ENCODE measurements at places on chromosomes 12 and 14.

- DNase-seq = no peak
Measured at GRCh38 chr14:27085500-27085899, 487.7 kb upstream of the NOVA1 start.

DNA sequence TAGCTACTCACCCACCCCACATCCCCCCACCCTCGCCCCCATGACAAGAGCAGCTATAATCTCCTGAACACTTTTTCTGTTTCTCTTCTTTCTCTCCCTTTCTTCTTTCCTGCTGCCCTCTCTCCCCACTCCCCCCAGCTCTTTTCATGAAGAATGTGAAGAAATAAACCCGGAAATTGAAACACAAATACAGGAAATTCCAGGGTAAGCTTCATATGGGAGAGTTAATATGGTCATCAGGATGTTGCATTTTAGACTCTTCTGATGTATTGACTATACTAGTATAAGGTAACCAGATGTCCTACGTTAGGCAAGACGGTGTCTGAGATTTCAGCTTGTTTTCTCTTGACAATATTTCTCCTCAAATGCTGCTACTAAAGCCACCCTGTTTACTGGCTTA, 41.6 kb upstream of the LRIG3 start:
- no peak for DNase-seq

DNA sequence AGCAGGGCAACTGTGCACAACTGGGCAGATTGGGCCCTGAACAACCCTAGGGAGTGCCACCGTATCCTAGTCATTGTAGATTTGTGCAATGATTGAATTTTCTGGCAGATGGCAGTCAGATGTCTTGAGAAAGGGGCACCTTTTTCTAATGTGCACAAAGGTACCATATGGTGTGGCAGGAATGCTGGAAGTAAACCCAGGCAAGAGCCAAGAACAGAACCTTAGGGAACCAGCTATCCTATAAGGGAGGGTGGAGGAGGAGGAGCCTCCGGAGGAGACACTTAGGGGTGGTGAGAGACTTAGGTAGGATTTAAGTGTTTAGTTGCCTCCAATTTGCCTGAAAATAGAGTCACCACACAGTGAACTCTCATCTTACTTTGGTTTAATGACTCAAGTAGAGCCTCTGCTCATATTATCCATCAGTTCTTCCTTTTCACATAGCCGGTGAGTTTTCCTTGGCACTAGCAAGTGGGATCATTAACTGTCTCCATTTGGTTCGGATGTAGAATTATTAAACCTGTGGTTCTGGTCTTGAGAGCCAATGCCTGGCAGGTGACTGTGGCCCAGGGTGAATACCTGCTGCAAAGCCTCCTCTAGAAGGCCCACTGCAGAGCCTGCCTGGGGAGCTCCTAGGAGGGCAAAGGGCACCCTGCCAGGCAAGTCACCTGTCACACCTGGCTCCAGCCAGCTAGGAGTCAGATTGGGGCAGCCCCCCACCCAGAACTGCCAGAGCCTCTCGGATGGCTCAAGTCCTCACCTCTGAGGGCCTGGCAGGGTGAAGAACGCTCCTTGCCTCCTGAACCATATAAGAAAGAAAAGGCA, 184.4 kb upstream of the HIF1A start:
- no peak for DNase-seq

DNA sequence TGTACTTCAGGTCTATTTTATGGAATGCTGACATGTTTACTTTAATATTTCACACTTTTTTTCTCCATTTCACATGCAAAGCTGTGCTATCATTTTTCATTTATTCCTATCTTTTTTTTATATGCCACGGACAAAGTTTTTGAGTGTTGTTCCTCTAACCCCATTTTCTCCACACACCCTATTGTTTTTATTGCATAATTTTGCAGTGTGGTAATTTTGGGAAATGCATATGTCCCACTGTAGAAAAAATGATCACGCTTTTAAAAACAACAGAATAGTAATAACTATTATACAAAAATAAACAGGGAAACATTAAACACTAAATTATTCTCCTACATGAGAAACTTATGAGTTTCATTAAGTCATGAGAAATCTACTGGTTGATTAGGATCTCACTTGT, 14.2 kb downstream of the ZFC3H1 start:
- DNase-seq = no peak

- DNase-seq = no peak
Measured at GRCh38 chr12:89864411-89864810, 155.8 kb upstream of the ATP2B1 start.

GRCh38 chr12:101166866-101167265, 43.2 kb downstream of the SLC5A8 start:
- DNase-seq = no peak

- DNase-seq = no peak
Measured at GRCh38 chr12:47411966-47412365, 293.9 kb downstream of the RPAP3 start.

DNA sequence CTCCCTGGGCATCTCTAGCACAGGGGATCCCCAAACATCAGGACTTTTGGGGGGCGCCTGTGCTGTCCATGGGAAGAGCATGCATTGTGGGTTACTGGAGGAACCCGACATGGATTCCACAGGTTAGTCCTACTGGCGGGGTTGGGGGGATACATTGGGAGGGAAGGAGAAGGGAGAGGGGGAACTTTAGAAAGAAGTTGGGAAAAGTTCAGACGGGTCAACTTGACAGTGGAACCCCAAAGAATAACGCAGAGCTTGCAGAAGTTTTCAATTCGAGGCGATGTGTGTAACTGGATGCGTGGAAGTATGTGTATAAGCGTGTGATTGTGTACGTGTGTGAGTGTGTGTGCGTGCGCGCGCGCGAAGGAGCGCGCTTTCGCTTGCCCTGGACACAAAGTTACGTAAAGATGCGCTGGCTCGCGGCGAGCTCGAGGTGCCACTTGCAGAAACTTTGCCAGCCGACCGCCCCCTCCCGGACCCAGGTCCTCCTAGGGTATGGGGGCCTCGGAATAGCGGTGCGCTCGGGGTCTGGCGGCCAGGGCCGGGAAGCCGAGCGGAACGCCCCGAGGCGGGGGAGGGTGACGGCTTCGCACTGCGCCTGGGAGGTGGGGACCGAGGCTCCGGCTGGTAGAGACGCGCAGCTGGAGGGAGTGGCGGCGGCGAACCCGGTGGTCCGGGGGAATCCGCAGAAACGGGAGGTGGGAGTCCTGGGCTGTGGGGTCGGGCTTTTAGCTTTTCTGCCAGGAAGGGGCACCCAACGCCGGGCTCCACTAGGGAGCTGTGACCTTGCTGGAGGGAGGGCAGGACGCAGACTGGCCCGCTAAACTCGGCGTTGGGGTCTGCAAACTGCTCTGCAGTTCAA, 669 bp downstream of the RFX4 start:
- DNase-seq = no peak

GRCh38 chr14:74563586-74564159, 48.4 kb downstream of the LTBP2 start:
- DNase-seq = no peak

DNA sequence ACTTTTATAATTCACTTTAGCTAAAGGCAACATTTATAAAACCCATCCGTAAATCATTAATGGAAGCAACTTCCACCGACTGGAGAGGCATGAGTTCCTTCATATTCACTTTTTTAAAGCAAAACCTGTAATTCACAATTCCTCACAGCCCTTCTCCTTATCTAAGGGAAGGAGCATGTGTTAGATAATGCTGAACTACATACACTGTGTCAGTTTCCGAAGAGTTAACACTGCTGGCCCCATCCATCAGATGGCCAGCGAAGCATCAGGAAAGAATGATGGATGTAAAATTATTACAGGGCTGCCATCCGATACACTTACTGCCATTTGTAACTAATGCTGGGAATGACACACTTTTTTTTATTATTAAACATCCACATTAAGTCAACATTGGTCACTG, 392.8 kb downstream of the SOX5 start:
- DNase-seq = no peak

GRCh38 chr12:69405566-69405865, 46.0 kb downstream of the YEATS4 start:
- DNase-seq = no peak

DNA sequence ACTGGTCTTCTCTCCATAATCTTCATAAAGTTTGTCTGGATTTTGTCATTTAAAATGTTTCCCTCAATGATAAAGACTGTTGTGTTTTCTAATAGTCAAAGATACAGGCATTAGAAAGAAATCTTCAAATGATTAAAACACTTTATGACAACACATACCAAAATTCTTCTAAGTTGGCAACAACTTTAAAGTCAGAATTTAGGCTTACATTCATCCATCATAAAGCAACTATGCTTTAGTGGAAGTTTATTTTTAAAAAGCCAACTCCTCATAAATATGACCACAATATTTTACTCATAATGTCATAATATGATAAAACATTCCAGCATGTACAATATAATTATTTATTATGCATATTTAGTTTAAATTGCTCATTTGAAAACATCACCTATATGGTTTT, 17.2 kb upstream of the CCER1 start:
- no peak for DNase-seq

DNA sequence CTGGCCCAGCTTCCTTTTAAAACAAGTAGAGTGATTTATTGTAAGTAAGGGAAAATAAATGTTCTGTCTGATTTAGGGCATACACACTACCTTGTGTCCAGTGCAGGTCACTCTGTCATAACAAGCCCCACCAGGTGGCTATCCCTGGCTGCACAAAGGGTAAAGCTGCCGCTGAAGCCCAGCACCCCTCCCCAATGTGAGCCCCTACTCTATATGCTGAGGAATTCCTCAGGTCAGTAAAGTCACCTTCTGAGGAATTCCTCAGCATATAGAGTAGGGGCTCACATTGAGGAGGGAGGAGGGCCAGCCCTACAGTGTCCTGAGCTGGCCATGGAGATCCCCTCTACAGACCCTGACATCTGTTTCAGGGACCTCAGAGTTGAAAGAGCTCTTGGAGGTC, 67.2 kb downstream of the TBC1D30 start:
- no peak for DNase-seq

DNA sequence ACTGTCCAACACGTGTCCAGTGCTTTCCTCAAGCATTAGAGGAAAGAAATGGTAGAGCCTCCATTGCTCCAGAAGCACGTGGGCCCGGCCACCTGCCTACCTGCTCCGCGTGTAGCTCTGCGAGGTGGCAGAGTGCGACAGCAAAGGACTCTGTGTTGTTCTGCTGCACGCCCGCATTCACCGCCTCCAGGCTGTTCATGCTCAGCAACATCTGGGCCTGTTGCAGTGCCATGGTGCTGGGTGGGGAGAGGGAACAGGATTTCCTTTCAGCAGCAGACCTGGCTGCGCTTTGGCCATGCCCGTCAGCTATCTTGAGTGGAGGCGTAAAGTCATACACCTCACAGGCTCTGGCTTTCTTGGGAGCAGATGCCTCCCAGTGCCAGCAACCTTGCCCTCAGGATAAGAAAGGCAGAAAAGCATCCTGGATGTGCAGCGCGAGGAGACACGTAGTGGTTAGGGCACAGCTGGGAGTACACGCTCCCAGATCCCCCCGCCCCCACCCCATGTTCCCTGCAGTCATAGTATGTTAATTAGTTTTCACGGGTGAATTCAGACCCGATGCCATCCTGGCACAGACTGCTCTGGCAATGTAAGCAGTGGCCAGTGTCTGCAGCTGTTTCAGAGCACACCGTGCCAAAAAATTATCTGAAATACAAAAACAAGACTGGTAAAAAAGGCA, 25.1 kb downstream of the ANAPC5 start:
- DNase-seq = no peak

DNA sequence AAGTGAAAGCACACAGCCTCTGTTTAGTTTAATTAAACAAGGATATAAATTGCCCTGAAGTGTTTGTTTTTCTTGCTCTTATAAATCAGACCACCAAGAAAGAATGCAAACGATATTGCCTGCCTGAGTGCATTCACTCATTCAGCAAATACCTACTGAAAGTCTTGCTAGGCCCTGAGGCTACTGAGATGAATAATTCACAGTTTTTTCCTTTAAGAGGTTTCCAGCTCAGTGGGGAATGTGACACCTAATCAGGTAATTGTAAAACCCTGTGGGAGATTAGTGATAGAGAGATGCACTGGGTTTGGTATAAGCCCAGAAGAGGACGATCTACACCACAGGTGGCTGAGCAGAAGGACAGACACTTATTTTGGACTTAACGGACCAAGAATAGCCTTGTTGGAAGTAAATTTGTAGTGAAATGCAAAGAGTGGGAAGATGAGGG, 151.4 kb downstream of the SLC35F4 start:
- no peak for DNase-seq

DNA sequence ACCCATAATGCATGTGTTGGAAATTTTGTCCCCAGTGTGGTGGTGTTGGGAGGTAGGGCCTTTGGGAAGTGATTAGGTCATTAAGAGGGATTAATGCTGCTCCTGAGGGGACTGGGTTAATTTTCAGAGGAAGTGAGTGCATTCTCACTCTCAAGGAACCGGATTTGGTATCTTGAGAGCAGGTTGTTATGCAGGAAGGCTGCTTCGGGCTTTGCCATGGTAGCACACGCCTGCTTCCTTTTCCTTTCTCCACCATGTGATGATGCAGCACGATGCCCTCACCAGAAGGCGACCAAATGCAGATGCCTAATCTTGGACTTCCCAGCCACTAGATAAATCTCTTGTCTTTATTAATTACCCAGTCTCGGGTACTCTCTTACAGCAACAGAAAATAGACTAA, 257.1 kb downstream of the SSPN start:
- no peak for DNase-seq

GRCh38 chr12:107319533-107320032, 226.2 kb upstream of the CRY1 start:
- DNase-seq = no peak

- DNase-seq = no peak
Measured at GRCh38 chr12:5396541-5396940, 35.4 kb upstream of the NTF3 start.

DNA sequence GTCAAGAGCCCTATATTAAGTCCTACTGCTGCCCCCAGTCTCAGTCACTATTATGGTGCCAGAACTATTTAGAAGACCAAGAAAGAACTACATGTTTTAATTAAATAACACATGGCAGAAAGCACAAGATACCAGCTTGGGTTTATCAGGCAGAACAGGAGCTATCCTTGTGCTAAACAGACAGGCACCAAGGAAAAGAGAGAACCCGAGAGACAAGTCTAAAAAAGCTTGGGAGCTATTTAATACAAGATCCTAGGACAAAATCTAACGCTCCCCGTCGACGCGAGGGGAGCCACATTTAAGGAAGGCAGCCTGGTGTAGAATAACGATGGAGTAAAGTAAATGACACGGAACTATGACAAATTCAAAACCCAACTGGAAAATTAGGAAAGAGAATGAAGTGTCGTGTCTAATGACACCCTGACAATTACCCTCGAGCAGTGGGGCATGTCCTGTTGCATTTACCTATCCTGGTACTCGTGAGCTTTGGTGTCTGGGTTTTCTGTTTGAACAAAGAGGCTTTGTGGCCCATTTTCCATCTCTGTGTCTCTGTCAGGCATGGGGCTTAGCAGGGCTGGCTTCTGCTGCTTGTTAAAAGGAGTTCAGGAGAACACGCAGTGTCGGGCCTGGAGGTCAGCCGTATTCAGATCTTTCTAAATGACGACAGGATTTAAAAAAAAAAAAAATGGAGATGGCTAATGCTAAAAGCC, 140.6 kb downstream of the ETNK1 start:
- DNase-seq = no peak

DNA sequence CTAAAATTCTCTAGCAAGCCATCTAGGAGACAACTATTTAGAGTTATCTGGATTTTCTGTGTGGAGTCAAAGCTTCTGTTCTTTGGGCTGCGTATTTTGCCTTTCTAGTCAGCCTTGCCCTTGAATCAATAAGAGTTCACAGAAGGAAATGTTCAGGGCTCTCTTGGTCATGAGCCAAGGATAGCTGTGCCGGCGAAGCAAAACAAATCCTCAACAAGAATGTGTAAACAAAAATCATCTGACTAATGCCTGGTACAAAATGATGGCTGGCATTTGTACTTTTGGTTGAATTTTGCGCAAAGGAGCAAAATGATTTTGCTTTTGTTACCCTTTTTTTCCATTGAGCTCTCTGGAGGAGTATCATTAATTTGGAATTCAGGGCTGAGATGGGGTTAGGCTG, 171.1 kb downstream of the DACT1 start:
- no peak for DNase-seq

Data from GF-D8 (cell line).